Dorsolateral prefrontal cortex (tissue), 122 donors: ENCODE measurements at places on chromosomes 3 and 15.

GRCh38 chr3:78831446-78831972, 936.3 kb downstream of the ROBO1 start:
- DNase-seq, result no peak

DNA sequence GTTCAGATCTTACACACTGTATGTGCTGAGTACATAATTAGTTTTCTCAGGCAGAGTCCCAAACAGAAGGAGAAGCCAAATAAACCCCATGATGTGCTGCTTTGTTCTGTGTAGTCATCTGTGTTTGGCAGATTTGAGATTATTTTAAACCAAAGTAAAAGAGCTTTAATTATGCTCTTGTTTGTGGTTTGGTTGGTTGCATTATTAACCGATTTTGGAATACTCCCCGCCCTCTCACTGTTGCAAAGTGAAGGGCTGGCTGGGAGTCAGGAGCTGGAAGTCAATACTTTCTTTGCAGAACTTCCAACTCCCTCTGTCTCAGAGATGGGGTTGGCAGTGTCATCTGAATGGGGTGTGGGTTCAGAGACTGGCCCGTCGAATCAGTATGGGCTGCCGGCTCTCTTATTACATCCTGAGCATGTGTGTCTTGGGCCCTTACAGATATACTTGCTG, 34.4 kb downstream of the SLCO3A1 start:
- peak; percentile 57 for DNase-seq

GRCh38 chr15:81296186-81296585, 27.8 kb downstream of the STARD5 start:
- no peak for DNase-seq

DNA sequence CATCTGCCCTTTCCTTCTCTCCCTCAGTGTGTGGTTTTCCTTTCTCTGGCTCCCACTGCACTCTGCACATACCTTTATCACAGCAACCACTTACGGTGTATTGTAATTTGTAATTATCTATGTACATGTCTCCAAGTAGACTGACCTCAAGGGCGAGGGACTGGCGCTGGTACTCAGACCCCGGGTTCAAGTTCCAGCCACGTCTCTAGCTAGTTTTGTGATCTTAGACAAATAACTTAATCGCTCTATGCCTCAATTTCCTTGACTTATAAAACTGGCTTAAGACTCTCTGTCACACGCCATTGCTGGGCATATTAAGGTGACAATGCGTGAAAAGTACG, 607 bp upstream of the SENP2 start:
- DNase-seq, result no peak

- peak; percentile 45 for DNase-seq
Observed at GRCh38 chr3:149808209-149808829, 4.7 kb upstream of the RNF13 start.

- no peak for DNase-seq
Observed at GRCh38 chr3:59517388-59517787, 467.6 kb upstream of the CFAP20DC start.

GRCh38 chr15:67805666-67806516, 19.4 kb upstream of the SKOR1 start:
- DNase-seq, result no peak
